ENCODE measurements at places on chromosomes 3 and 15.
A peak's percentile ranks its signal among the peaks of the same experiment; 100 is the strongest.

GRCh38 chr15:61421938-61422337 is 192.8 kb upstream of the RORA start:
- DNase-seq, result no peak

- DNase-seq, result no peak
Measured at GRCh38 chr3:113630956-113631542, 65.4 kb downstream of the USF3 start.

DNA sequence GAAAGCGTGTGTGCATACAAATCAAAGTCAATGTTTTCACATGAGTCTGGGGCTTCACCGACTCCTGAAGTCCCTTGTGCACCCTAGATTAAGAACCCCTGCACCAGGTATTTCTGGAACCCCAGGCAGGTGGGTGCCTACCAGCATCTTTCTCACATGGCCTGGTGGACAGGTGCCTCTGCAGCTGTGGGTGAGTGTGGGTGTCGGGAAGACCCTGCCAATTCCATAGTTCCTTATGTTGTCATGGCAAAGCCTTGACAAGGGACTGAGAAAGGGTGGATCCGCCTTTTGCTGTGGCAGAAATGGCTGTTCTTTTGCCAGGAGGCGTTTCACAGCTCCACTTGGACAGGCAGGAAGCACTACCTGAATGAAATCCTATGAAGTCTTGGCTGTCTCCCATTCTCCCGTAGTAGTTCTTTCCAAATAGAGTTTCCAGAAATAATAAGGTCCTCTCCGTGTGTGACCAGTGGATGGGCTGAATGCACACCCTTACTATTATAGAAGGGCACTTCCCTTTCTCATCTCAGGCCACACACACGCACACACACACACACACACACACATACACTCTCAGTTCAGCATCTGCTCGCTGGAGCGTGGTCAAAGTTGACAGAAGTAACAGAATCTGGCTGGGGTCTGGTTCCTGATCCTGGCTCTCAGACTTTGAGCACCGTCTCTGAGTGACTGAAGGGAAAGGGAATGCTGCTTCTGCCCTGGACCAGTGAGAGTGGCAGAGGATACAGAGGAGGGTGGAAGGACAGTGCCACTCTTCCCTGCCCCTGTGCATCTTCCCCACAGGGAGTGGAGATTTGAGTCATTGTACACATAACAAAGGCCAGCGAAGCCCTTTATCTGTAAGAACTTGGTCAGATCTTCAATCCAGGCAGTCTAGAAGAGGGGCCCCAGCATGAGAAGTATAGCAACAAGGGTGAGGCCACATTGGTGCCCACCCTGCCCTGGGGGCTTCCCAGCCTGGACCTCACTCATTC is 38.7 kb downstream of the PDIA5 start:
- no peak for DNase-seq

DNA sequence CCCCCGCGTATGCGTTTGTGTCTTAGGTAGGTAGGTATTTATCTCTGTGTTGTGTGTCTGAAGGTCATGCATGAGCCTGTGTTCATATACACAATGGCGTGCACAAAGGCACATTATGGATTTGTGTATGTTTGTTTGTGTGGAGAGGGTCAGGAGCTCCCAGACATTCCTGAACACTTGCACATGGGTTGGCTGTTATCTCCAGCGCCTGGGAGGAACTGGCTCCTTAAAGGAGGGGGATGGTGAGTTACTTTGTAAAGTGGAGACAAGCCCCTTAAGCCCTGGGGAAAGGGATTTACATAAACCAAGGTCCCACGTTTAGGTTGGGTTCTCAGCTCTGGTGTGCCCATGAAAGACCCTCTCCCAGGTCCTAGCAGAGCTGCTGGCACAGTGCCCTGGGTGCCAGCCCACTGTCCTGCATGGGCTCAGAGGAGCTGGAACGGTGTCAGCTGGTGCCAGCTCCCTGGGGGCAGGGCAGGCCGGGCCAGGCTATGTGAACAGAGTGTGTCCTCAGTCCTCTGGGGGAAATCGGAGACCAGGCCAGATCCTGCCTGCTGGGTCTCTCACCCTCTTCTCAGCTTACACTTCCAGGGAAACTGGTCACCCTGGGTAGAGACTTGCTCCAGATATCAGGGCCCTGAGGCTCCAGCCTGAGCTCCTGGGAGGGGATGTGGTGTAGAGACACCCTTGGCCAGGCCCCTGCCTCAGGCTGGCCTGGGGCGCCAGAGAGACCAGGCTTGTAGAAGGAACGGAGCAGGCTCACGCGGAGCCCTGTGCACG is 25.1 kb downstream of the SNX33 start:
- DNase-seq, result no peak

- DNase-seq, result no peak
Measured at GRCh38 chr3:190716211-190716610, 146.3 kb downstream of the GMNC start.

- no peak for DNase-seq
Measured at GRCh38 chr3:18188491-18188890, 236.6 kb downstream of the SATB1 start.

DNA sequence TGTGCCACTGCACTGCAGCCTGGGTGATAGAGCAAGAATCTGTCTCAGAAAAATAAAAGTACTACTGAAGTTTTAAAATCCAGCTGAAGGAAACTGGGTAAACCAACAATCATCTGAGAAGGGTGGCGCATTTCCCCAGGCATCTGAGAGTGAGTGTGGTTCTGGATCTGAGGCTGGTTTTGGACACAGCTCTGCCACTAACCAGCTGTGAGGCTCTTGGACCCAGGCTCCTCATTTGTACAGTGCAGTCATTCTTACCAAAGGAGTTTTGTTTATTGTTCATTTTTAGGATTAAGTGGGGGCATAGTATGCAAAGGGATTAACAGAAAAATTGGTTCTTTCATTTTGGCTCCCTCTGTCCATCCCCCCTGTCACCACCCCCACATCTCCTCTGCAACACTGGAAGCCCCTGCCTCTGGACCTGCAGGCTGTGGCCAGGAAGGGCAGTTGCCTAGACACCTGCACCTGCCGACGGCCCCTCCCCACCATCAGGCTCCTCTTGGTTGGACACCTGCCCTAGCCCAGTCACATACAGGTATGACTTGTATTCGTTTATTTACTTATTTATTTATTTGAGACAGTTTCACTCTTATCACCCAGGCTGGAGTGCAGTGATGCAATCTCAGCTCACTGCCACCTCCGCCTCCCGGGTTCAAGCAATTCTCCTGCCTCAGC is 8.8 kb downstream of the NUP210 start:
- DNase-seq, result no peak

DNA sequence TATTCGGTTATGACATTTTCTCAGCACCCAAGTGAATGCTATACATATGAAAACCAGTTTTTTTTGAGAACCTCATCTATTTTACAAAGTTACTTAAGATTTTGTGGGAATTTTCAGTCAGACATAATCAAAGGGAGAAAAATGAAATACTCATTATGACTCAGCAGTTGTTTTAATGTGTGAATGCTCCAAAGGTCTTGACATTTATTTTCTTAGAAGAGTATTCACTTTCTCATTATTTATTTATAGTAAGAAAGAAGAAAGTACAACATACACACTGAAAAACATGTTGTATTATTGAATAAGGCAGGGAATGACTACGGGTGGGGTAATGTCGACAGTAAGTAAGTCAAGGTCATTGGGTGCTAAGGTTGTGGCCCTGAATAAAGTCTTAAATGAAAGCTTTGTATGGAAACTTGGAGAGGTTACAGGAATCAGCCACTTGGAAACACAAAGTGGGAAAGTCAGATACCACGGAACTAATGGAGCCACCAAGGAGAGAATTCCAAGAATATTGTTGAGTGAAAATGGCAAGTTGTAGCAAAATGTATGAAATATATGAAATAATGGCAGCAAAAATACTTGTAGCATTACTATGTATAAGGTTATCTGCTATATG is 844.5 kb downstream of the TBL1XR1 start:
- DNase-seq, result no peak

GRCh38 chr3:52084954-52085680 is 28.7 kb upstream of the DUSP7 start:
- no peak for DNase-seq

DNA sequence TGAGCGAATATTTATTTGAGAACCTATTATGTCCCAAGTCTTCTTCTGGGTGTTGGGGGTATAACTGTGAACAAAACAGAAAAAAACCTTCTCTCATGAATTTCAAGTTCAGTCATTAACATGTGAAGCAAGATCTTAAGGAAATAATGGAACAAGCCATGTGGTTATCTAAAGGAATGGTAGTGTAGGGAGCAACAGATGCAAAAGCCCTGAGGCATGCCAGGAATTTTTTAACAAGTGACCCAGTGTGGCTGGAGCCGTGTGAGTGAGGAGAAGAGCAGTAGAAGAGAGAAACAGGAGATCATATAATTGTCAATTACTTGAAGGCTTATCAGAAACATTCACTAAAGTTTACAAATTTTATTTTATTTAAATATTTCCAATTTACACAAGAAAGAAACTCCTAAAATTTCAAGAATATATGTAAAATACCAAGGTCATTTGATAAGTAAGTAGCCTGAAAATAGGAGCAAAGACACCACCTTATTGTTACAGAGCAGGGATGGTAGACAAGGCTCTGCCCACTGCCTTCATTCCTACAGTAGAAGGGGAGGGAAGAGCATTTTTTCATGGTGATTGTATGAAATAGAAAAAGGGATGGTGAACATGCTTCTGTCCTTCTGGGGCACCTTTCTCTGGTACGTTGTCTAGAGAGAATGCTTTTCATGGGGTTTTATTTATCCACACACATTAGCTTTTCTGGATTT is 345.1 kb downstream of the PLOD2 start:
- no peak for DNase-seq

GRCh38 chr3:13475871-13476590 is 4.1 kb upstream of the HDAC11 start:
- no peak for DNase-seq

DNA sequence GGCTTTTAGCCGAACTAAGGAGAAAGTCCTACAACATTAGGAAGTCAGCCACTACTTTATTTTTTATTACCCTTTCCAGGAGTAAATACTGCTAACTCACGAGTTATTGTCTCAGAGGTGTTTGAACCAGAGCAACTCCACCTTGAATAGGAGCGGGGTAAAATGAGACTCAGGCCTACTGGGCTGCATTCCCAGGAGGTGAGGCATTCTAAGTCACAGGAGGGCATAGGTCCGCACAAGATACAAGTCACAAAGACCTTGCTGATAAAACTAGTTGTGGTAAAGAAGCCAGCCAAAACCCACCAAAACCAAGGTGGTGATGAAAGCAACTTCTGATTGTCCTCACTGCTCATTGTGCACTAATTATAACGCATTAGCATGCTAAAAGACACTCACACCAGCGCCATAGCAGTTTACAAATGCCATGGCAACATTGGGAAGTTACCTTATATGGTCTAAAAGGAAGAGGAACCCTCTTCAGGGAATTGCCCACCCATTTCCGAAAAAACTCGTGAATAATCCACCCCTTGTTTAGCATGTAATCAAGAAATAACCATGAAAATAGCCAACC is 555.9 kb downstream of the IGSF11 start:
- no peak for DNase-seq

DNA sequence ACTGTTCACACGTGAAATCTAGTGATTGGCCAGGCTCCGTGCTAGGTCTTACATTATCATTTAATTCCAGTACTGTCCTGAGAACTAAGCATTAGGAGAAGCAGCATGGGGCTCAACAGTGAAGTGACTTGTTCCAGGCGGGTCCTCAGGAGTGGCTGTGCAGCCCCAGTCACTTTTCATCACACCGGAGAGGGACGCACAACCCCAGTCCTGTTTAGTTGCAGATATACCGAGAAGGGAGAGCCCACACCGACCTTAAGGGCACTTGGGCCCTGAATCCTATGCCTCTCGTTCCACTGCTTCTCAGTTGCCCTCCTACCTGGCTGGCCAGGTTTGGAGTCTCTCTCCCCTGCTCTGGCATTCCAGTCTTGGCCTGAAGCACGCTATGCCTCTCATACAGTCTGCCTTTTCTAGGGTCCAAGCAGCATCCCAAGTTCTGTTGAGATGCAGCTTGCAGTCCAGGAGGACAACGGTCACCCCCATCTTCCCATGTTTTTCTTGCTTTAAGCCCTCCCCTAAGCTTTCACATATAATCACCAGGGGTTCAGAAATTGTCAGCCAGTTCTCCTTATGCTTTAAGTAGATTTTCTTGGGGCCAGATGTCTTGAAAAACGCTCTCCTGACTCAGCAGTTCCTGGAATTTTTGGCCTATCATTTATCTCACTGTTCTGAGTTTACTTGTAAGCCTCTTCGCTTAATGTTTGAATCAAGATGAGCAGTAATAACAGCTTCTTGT is 10.1 kb downstream of the FAM131A start:
- no peak for DNase-seq

GRCh38 chr3:24182756-24183155 is 237.7 kb downstream of the NR1D2 start:
- no peak for DNase-seq

- DNase-seq, result no peak
Measured at GRCh38 chr3:53258600-53259426, 3.0 kb upstream of the TKT start.

- no peak for DNase-seq
Measured at GRCh38 chr15:60259469-60259868, 138.3 kb downstream of the ANXA2 start.

- DNase-seq, result peak; percentile 8
Measured at GRCh38 chr3:126542340-126543241, 16.1 kb downstream of the C3orf22 start.

DNA sequence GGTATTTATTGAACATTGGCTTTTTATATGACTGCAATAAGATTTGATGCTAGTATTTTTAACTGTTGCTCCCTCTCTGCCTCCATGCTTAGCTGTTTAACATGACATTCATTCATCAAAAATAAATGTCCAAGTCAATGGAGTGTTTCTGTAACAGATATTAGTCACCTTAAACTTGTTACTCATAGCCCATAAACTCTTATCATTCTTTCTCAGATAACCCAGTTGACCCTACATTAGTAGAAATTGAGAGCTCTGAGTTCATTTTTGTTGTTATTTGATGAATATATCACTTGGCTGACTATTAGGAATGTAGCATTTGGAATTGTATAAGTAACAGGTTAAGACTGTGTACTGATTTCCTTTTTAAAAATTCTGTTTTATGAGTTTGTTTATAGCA is 201.1 kb downstream of the UBE2E2 start:
- no peak for DNase-seq

DNA sequence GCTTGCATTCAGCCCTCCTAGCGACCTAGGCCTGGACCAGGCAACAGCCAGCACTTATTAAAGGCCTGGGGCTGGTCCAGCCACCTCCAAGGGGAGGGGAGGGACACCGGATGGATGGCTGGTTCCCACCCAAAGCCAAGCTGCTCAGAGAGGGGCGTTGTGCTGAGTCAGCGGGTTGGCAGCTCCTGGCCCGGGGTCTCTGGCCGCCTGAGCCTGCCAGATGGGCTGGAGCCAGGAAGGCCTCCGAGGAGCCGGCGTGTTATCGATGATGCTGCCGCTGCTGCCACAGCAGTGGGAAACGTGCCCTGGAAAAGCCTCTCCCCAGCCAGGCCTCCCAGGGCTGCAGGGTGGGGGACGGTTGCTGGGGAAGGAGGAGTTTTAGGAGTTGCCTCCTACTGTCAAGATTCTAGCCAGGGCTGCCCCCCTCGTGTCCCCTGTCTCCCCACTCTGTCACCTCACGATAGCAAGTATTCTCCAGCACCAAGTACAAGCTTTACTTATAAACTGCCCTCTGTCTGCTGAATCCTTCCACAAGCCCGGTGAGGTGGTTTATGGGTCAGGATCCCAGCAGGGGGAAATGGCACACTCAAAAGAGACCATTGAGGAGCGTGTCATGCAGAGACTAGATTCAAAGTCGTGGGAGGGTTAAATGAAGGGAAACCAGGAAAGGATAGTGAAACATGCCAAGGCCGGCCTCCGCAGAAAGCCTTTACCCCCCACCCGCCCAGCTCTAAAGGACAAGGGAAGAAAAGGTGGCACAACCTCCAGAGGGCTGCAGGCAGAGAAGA is 43.2 kb upstream of the TSEN2 start:
- DNase-seq, result no peak

- DNase-seq, result no peak
Measured at GRCh38 chr3:133943031-133943535, 47.4 kb upstream of the RAB6B start.
